Effector CD4-positive, alpha-beta T cell (primary cell): ENCODE measurements at places on chromosomes 12 and 14.

DNA sequence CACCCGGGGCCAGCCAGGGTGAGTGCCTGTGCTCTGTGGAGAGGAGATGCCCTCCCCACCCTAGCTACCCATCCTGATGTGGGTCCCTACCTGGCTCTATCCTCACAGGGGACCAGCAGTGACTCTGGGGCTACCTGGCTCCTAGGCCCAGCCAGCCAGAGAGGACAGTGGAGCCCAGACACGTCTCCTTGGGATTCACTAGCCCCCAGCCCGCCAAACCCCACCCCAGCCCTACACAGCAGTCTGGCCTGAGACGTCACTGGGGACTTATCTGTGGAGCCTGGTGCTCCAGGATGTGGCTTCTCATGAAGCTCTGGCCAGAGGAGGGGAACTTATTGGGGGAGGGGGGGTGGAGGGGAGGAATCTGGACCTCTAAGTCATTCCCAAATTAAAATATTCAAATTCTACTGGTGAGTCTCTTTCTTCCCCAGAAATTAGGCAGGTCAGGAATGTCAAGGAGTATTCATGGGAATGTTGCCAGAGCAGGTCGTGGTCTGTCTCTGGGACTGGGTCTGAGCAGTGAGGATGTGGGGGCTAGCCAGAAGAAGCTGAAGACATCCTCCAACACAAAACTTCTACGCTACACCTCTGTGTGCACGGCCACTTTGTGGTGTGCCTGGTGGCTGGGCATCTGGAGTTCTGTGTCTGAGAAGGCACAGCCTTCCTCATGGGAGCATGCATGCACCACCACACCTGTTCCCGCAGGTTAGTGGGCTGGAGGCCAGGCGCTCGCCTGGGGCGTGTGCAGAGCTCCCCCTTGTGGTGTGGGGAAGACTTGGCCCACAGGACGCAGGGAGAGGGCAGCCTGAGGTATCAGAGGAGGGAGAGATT lies 2.7 kb downstream of the CMTM5 start:
- peak; percentile 57 for DNase-seq

- no peak for DNase-seq
These were observed 335.6 kb downstream of the TMEM121 start for GRCh38 chr14:105861985-105862465.

DNA sequence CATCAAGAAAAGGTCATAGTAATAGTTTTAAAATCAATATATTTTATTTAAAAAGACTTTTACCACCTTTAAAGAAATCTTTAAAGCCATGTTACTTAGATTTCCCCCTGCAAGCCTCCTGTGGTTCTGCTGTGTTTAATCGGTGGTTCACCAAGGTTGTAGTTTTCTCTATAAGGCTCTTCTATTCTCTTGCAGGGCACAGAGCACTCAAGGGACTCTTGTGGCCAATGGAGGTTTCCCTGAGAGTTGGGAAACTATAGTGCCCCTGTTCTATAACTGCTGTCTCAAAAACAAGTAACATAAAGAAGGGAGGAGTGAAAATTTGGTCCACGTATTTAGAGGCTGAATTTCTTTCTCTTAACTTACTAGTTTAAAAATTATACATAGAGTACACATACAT lies 25.0 kb downstream of the DACT1 start:
- no peak for DNase-seq

DNA sequence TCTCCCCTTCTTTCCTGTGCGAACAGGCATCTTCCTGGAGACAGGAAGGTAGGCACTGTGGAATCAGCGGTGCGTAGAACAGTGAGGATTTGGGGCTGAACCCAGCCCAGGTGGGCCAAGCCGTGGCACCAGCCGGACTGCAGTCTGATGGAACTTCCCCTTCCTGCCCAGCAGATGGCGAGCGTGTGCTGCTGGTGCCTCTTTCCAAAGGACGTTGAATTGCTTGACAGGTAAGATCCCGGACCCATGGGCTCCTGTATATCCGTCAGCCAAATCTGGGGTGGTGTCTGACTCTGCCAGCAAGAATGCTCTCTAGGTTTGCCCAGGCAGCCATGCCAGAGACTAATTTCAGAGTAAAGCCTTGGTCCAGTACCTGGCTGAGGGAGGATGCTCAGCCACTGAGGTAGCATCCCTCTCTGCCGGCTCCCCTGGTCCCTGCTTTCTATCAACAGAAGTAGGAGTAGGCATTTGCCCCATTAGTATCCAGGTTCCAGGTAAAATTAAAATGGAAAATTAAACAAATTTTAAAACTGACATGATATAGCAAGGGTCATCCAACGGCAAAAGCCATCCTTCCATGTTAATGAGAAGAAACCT lies 21.1 kb upstream of the KCNA5 start:
- peak; percentile 10 for DNase-seq

GRCh38 chr12:14072987-14073386 lies 91.6 kb upstream of the GRIN2B start:
- DNase-seq: no peak

DNA sequence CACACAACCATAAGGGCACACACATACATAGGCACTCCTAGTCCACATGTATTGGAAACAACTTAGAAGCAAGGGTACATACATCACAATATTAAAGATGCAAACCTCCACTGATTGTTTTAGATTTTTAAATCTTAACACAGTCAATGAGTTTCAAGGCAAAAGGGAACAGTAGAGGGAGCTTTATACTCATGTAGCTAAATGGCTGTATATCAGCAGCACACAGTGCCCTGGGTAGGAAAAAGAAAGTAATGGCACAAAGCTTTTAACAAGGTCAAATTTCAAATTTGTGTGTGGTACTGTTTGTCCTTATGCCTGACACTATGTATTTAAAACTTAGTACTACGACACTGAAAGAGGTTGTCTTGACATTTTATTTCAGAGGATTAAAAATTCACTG lies 262.0 kb downstream of the MED13L start:
- DNase-seq: no peak

GRCh38 chr14:104806625-104807465 lies 5.9 kb downstream of the ZBTB42 start:
- no peak for DNase-seq
